Left lung (tissue), 14 donors: ENCODE measurements at places on chromosomes 4 and X. TPM values are rescaled to one million over a fixed set of nuclear protein-coding genes. Genes with fewer than 3 reads are reported as not detected.

The FSTL5 gene
- not detected for total RNA-seq

The CFAP99 gene
- total RNA-seq: 1.3 TPM

The DUSP21 gene
- not detected for total RNA-seq

The AMOT gene
- 7.5 TPM for total RNA-seq

The PRDM5 gene
- total RNA-seq: 12.1 TPM

The GNRHR gene
- total RNA-seq: not detected

The SLC38A5 gene
- 21.2 TPM for total RNA-seq
